ENCODE measurements at places on chromosomes 2 and 18. TPM values are rescaled to one million over a fixed set of nuclear protein-coding genes. Genes with fewer than 3 reads are reported as not detected.

GRCh38 chr2:3305952-3306351, 71.7 kb downstream of the EIPR1 start:
- no peak for DNase-seq

DNA sequence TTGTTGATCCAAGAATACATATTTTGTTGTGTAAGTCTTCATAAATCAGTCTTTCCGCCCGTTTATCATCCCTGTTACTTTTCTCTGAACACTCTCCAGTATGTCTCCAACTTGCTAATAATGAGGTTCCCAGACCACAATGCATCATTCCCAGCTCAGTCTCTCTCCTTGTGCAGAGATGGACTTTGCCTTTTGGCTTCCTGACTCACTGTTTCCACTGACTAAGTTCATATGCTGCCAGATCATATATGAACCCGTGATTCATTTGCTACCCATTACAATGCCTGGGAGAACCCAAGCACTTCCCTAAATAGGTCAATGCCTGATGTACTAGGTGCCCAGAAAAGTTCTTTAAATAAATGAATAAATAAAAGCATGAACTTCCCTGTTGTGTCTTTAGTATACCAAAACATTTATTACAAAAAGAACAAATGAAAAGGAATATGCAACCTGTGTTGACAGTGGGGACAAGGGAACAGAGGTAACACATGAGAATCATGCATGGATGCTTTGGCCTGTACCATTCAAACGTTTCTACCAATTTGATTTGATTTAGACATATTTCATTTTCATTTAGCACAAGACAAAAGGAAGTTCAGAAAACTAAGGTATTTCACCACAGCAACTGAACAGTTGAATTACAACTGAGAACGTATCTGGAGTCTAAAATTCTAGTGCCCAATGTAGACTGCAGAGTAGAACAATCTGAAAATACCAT, 215.4 kb upstream of the HNRNPA3 start:
- no peak for DNase-seq

DNA sequence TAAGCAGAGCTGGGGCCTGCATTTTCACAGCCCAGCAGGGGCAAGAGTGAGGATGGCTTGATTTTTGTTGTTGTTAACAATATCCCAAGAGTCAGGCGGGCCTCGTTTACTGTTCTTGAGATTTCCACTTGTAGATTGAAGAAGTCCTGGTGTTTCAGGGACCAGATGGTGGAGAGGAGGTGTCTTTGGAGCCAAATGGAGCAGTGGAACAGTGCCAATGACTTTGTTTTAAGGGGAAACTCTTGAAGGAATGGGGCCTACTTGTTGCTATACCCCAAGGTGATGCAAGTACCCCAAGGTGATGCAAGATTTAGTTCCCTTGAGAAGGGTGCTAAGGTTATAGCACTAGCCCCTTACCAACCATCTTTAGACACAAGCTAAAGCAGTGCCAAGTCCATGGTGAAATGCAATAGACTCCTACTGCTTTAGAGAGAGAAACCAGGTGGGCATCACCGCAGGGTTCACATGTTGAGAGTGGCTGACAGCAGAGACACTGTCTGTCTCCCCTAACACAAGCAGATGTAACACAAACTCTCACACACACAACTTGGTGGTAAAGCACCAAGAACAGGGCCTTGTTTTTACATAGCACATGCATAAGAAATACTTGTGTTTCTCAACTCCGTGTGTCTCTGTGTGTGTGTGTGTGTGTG, 44.0 kb downstream of the HK2 start:
- no peak for DNase-seq

GRCh38 chr2:84217456-84217855, 241.6 kb downstream of the SUCLG1 start:
- DNase-seq, result no peak

- no peak for DNase-seq
Measured at GRCh38 chr2:18977409-18977808, 381.0 kb downstream of the OSR1 start.

DNA sequence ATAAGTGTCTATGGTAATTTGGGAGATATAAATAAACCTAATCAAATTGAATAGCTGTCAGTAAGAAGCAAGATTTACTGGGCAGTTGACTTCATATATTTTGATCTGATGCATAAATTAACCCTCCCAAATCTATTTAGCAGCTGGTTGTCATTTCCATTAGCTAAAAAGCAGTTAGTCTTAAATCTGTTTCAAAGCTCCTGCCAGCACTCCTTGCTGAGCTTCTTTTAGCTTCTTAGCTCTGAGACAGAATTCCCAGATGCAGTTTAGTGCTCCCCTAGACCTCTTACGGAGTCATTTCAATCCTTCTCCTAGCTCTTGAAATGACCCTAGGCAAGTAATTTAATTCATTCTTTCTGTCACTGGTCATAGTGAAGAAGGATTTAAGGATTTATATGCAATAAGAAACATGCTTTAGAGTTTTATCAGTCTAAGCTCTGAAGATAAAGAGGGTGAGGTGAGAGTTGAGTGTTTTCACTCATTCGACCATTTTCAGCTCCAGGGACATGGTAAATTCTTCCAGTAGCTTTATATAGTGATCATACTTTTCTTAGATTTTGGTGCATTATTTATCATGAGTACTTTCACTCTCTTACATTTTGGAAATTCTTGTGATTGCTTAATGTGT, 98.9 kb downstream of the PHLPP1 start:
- no peak for DNase-seq

DNA sequence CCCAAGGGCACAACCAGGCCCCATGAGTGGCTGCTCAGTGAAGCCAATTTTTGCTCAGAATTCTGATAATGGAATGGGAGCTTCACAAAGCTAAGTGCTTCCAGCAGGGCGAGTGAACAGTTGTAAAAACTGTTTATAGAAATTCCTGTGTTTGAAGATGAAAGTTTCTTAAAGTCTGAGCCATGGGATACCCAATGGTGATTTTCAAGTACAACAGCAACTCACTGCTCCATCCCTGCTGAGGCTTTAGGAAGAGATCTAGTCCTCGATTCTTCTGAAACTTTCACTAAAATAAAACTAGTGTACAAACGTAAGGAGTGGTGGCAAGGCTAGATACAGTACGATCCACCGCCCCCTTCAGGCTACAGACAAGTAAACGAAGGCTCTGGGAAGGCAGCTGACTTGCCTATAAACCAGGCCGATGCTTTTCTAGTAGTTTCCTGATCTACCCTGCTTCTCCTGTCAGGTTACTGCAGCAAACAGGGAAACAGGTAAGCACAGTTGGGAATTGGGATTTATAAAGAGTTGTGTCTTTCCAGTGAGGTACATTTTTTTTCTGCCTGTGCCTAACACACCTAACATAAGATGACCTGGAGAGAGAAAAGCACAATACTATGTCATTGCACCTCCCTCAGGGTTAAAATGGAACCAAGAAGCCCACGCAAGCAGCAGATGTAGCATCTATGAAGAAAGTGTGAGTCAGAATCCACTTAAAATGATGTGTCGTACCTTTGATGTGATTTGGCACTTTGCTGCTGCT, 108.7 kb downstream of the UXS1 start:
- peak; percentile 45 for DNase-seq

- no peak for DNase-seq
Measured at GRCh38 chr2:64586883-64587481, 62.9 kb downstream of the AFTPH start.

DNA sequence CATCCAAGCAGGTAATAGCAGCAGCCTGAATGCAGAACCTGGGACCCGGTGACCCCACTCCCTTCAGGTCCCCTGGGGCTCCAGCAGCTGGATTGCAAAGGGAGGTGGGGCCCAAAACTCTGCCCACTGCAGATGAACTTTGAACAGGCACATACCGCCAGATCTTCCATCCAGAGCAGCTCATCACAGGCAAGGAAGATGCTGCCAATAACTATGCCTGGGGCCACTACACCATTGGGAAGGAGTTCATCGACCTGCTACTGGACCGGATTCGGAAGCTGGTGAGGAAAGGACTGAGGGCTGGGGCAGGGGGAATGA, 9.2 kb upstream of the DNAJB2 start:
- DNase-seq, result no peak

- DNase-seq, result no peak
Measured at GRCh38 chr2:41495050-41495449, 552.8 kb upstream of the PKDCC start.

GRCh38 chr2:45282646-45283045, 273.4 kb upstream of the SIX2 start:
- no peak for DNase-seq

GRCh38 chr18:8081872-8082553, 514.9 kb downstream of the PTPRM start:
- no peak for DNase-seq

DNA sequence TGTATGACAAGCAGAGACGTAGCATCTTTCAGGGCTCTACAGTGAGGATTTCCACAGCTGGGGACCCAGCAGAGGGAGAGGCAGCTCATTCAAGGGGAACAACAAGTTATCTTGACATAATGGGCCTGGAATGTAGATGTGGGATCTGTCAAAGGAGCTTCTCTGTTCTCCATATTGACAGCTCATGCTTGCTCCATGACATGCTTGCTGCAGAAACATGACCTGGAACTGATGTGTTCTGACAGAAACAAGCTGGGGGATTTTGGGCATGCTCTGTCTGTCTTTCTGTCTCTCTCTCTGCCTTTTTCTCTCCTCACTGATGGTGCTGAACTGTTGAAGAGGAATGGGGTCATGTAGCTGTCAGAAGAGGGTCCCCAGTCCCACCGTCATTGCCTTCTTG, 79.6 kb downstream of the MMADHC start:
- DNase-seq, result no peak

GRCh38 chr2:109408043-109408335, 205.8 kb downstream of the SEPTIN10 start:
- no peak for DNase-seq

GRCh38 chr2:237149425-237149824, 63.7 kb downstream of the COPS8 start:
- no peak for DNase-seq

DNA sequence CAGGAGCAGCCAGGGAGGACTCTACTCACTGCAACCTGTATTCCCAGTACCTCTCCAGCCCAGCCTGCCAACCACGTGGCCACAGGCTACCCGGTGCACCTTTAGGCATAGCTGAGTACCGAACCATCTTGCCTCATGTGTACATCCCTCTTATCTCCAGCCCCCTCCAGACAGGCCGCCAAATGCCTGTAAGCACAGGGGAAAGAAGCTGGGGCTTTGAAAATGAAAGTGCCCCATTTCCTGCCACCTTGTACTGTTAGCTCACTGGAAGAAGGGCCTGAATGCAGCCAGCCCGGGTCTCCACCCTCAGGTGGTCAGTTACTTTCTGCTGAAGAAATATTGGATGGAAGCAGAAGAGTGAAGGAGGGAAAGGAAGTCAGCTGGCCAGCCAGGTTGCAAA, 27.2 kb upstream of the RFX8 start:
- no peak for DNase-seq

DNA sequence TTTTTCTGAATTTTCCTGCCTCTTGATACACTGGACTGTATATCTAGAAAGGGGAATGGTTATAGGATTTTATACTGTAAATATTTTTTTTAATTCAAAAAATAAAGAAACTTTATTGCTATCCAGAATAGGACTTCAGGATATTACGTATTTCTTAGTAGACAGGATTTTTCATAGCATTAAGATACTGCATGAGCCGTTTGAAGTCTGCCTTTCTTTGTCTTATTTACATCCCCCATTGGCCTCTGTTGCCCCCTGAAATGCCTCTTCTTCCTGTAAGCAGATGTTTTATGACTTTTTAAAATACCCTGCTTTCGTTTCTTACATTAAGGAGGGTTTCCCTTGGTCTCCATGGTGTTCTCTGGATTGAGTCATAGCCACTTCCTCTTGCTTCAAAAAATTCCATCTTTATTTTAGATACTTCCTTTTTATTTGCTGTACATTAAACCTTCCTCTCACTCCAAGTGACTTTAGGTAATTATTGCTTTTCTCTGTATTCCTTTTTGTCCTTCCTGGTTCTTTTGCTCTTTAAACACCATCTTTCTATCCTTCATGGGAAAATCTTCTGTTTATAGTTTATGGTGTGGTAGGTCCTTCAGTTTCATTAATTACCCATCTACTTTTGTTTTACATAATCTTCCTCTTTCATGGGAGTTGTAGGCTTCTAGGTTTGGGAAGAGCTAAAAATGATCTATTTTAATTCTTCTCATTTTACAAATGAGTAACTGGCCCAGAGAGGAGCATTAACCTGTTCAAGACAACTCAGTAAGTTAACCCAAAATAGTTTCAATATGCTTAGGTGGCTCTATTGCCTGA, 72.6 kb downstream of the ZNF532 start:
- no peak for DNase-seq

DNA sequence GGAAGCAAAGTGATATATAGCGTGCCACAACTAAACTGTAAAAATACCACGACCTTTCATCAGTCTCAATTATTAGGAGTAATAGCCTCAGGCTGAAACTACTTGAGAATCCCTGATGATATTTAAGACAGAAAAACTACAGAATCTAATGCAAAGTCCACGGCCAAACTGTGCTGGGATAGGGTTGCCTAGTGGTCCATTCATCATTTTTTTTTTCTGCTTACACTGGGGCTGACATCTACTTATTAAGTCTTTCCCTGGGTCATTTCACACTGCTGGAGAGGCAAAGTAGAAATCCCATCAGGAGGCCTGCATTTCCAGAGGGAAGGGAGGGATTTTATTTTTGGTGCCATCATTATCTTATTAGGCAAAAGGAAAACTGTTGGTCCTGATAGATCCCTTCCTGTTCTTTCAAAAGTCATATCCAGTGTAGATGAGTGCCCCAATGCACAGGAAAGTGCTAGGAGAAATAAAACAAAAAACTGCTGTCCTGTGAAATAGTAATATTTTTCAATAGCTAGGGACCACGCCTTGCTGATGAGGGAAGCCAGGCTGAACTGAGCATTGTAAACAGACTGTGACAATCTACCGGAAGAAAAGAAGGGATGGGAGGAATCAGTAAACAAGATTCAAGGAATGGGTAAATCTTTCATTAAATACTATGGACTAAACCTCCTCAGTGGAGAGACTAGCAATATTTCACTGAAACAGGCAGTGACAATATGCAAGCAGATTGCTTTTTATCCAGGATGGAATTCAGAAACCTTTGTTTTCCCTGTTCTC, 644.3 kb downstream of the IRS1 start:
- DNase-seq, result no peak

GRCh38 chr2:172172513-172173173, 69.9 kb upstream of the DLX2 start:
- DNase-seq, result peak; percentile 82

UBXN2A gene
- total RNA-seq, result 7.3 TPM

ZC3H8 gene
- total RNA-seq, result 14.3 TPM

TMEM37 gene
- 22.1 TPM for total RNA-seq

RAB6C gene
- total RNA-seq, result 0.52 TPM

CTIF gene
- 24.4 TPM for total RNA-seq

BOLL gene
- total RNA-seq, result not detected

SLC9A2 gene
- total RNA-seq, result not detected

UBE2E3 gene
- total RNA-seq, result 30.3 TPM

ZNF512 gene
- 63.3 TPM for total RNA-seq

REG3G gene
- total RNA-seq, result 171 TPM

CAMKMT gene
- total RNA-seq, result 18.4 TPM
